ENCODE measurements at places on chromosomes 4 and X.

GRCh38 chr4:182862921-182863320 is 54.3 kb downstream of the DCTD start:
- DNase-seq: no peak

DNA sequence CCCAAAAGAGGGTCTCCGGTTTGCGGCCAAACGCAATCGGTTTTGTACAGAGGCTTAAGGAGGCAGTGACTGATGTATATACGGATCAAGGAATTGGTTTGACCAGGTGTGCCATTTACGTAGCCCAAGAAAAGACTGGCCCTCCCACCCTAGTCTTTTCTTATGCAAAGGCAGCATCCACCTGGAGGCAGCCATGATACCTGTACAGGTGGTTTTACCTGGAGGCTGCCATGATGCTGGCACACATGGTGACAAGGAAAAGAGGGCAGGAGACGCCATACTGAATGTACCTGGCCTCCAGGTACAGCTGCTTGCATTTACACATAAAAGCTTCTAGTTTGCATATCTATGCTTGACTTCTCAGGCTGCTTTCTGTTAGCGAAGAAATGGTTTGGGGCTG is 917.7 kb upstream of the INTU start:
- no peak for DNase-seq

DNA sequence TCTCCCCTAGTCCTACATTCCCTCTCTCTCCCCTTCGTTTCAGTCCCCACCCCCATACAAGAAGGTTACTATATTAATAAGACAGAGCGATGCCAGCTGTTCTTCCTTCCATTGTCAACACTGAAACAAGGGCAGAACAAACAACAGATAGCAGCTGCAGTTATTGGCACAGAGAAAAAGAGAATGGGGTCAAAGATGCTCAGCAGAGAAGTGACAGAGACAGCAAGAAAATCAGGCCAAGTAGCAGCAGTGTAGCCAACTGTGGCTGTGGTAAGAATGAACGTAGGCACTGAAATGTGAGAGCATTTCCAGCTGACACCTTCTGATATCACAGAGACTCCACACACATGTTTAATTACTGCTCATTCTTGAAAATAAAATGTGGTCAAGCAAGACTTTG is 641.8 kb downstream of the FSTL5 start:
- no peak for DNase-seq

DNA sequence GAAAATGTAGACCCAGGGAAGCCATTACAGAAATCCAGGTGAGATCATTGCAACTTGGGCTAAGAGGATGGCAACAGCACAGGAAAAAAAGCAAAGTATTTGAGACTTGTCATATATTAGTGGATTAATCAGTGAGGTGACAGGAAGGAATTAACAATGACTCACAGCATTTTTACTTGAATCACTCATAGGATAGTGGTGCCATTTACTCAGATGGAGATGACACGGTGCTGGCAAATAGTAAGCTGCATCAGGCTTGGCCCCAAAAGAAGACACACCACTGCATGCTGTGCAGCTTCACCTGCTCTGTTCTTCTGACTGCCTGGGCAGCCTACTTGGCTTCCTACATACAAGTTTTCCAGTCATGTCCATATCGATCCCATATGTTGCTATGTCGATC is 144.8 kb downstream of the FRYL start:
- no peak for DNase-seq

GRCh38 chr4:25421816-25422525 is 44.9 kb downstream of the ANAPC4 start:
- no peak for DNase-seq

GRCh38 chr4:65302145-65302544 is 368.1 kb downstream of the EPHA5 start:
- no peak for DNase-seq

GRCh38 chrX:20756585-20756984 is 489.9 kb upstream of the RPS6KA3 start:
- no peak for DNase-seq

- no peak for DNase-seq
Measured at GRCh38 chr4:120926358-120927025, 4.0 kb upstream of the PRDM5 start.

DNA sequence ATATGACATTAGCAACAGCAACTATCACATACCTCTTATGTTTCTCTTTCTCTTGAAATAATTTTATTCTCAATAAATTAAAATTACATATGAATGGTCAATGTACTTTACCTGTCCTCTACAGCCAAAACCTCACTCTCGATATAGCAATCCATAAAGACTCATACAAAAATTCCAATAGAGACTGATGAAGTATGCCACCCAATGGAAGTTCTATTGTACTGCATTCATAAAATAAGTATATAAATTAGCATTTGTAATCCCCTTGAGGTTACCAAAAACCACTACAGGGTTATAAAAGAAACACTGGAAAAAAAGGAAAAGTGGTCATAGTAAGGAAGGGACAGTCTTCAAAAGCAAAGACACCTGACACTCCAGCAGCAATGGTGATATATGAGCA is 32.8 kb downstream of the CLDN2 start:
- no peak for DNase-seq

- no peak for DNase-seq
Measured at GRCh38 chrX:73930300-73930699, 367.3 kb downstream of the CHIC1 start.

GRCh38 chr4:27068151-27068867 is 207.7 kb downstream of the STIM2 start:
- DNase-seq: no peak

- DNase-seq: no peak
Measured at GRCh38 chr4:1409079-1409478, 2.8 kb upstream of the NKX1-1 start.

DNA sequence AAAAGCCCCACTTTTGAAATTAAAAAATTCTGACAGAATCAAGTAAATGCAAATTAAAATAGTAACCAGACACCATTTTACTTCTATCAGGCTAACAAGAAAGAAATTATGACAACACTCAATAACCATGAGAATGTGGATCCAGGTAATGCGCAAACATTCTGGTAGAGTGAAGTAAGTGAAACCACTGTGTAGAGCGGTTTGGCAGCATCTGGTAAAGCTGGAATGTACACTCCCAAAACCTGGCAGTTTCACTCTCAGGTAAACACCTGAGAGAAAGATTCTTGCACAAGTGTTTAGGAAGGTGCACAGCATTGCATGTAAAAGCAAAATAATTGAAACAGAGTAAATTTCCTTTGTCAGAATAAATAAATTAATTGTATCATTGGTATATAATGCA is 81.8 kb downstream of the TRIML1 start:
- no peak for DNase-seq

GRCh38 chr4:48653217-48654014 is 126.7 kb downstream of the FRYL start:
- DNase-seq: no peak

- no peak for DNase-seq
Measured at GRCh38 chr4:161604516-161605300, 559.1 kb downstream of the FSTL5 start.

- no peak for DNase-seq
Measured at GRCh38 chr4:158090323-158090722, 82.5 kb downstream of the GASK1B start.

DNA sequence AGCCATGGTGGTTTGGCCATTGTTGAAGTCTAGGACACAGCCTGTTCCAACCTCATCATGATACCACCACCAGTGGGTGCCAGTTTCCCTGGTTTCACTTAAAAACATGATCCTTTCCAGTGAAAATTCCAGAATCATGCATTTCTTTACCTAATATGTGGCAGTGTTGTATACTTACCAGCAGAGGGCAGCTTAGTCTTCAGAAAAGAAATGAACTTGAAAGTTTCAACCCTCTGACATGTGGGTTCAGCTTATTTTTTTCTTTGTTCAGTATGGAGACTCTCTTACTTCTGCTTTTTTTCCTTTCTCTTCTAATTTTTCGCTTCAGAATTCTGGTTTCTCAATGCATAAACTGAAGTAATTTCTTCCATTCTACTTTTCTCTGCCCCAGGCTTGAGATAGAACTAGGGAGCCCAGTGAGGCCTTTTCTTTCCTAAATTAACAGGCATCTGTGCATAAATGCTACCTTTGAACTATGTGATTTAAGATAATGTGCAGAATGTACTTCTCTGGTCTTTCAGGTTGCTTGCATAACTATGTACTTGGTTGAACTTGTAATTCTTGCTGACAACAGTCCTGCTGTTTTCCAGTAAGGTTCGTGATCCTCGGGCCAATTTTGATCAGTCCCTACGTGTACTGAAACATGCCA is 10.7 kb downstream of the LIAS start:
- DNase-seq: peak; percentile 64

GRCh38 chrX:70445951-70446350 is 1.3 kb downstream of the DLG3 start:
- no peak for DNase-seq

GRCh38 chr4:54707406-54707805 is 49.6 kb downstream of the KIT start:
- no peak for DNase-seq

GRCh38 chr4:39574946-39575345 is 47.7 kb upstream of the UGDH start:
- DNase-seq: no peak

GRCh38 chrX:123814343-123814742 is 45.5 kb upstream of the XIAP start:
- DNase-seq: no peak

GRCh38 chr4:24765376-24765988 is 29.9 kb upstream of the SOD3 start:
- DNase-seq: no peak

- no peak for DNase-seq
Measured at GRCh38 chr4:173446416-173446815, 47.5 kb upstream of the SCRG1 start.

GRCh38 chr4:88672987-88673386 is 24.6 kb downstream of the NAP1L5 start:
- DNase-seq: no peak

DNA sequence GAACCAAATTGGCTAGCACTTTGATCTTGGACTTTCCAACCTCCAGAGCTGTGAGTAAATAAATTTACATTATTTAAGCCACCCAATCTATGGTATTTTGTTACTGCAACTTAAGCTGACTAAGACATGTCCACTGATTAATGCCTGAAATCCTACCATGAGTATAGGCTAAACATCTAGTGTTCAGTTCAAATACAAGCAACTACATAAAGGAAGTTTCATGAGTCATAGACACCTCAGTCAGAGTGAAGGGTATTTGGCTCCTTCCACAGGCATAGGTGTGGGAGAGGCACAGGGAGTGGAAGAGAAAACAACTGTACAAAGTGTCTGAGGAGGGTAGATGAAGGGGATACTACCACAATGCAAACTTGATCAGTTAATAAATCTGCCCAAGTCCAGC is 35.5 kb upstream of the PCDH19 start:
- DNase-seq: no peak

DNA sequence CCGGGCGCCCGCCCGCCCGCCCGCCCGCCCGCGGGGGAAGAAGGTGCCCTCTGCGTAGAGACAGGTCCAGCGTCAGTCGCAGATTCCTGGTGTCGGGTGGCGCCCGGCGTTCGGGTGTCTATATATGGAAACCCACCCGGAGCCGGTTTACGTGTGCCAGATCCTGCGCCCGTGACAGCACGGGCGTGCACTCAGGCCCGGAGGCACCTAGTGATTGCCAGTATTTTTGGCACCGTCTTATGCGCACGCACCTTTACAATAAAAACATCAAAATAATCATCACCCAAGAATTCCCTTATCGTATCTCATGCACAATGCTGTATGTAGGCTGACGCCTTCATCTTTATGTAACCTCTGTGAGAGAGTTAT is 519 bp downstream of the SLC25A4 start:
- no peak for DNase-seq

DNA sequence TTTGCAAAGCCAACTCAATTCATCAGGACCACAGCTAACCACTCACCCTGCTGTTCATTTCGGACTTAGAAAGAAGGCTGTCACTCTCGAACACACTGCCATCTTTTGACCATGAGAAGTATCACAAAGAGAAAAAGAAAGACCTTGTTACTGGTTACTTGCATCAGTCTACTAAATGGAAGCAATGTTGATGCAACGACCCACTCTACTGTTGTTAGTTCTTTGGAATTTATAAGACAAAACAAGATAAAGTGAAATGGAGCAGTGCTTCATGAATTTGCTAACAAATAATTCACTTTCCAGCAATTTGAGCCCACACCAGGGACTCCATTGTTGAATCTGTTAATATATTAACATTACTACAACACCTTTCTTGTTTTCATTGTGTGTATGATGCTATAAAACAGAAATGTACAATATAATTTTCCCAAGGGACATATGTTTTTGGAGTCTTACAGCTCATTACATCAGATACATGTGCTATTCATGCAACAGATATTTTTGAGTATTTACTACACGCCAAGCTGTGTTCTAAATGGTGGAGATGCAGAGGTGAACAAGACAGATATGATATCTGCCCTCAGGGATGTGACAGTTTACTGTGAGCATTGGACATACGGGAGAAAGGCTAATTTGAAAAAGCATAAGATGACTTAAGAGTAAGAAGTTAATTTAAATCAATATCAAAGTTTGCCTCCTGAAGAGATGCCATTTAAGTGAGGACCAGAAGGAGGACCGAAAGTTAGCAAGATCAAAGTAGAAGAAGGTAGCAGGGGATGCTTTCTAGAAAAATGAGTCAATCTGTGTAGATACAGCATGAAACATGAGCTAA is 87.2 kb downstream of the AREG start:
- DNase-seq: peak; percentile 71

GRCh38 chrX:2283111-2283859 is 217.5 kb downstream of the DHRSX start:
- DNase-seq: no peak

- no peak for DNase-seq
Measured at GRCh38 chr4:97468272-97468671, 675.0 kb downstream of the STPG2 start.

DNA sequence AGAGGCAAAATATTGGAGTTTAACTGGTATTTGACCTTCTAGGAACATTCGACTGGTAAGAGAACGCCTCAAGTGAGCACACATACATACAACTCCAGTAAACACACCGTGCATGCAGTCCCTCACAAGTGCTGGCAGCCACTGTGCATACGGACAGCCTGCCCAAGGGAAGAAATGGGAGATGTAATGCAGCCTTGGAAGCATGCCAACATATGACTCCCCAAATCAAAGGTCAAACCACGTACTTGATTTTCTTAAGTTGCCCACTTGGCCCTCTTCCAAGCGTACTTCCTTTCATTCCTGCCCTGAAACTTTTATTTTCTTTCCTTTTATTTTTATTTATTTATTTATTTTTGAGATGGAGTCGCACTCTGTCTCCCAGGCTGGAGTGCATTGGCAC is 206.6 kb downstream of the SPRY1 start:
- no peak for DNase-seq

- DNase-seq: no peak
Measured at GRCh38 chrX:21993265-21993664, 38.9 kb upstream of the PHEX start.

DNA sequence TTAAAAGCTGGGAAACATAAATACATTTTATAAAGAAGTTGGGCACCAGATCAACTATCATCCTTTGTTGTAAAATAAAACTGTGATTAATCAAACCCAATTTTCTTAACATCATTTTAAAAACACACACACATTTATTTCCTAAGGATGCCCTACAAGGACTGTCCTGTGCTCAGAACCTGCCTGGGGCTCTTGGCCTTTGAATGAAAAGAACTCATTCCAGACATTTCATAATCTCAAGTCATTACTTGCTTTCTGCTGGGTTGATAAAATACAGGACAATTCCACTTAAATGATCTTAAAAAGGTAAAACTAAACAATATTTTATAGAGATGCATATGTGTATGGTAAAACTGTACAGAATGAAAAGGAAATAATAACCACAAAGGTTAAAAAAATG is 2.8 kb downstream of the SH3D19 start:
- DNase-seq: no peak
